ENCODE measurements at places on chromosomes 2 and 18.

GRCh38 chr2:138094031-138094430 is 129.8 kb downstream of the HNMT start:
- DNase-seq: no peak

DNA sequence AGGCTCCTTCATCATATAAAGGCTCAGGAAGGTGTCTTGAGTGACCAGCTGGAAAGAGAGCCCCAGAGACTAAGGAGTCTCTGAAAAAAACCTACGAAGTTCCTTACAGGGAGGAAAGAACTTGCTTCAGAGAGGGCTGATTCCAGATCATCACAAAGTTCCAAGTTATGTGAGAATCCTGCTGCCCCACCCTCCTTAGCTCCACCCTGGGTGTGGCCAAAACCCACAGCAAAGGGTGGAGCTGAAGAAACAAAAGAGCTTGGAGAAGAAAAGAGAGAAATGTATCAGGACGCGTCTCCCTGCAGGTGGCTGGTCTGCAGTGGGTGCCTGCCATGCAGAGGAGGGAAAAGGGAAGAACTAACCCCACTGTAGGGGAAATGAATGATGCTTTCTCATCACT is 32.8 kb upstream of the ZNF396 start:
- peak; percentile 35 for DNase-seq

- DNase-seq: no peak
Measured at GRCh38 chr18:11658989-11659388, 30.1 kb upstream of the GNAL start.

DNA sequence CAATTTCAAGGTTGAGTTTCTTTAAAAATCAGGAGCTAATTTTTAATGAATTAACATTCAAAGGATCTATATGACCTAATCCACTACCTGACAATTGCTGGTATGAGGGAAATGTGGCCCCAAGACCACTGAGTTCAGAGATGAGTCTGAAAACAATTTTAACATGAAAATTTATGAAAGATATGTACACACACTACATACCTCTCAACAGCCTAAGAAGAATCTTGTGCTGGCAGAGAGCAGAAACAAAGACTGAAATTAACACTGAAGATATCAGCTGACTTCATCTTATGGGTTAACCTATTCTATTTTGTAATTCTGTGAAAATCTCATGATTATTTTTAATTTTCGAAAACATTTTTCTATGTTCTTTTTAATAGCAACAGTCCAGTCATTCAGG is 1.7 kb downstream of the FAP start:
- no peak for DNase-seq

DNA sequence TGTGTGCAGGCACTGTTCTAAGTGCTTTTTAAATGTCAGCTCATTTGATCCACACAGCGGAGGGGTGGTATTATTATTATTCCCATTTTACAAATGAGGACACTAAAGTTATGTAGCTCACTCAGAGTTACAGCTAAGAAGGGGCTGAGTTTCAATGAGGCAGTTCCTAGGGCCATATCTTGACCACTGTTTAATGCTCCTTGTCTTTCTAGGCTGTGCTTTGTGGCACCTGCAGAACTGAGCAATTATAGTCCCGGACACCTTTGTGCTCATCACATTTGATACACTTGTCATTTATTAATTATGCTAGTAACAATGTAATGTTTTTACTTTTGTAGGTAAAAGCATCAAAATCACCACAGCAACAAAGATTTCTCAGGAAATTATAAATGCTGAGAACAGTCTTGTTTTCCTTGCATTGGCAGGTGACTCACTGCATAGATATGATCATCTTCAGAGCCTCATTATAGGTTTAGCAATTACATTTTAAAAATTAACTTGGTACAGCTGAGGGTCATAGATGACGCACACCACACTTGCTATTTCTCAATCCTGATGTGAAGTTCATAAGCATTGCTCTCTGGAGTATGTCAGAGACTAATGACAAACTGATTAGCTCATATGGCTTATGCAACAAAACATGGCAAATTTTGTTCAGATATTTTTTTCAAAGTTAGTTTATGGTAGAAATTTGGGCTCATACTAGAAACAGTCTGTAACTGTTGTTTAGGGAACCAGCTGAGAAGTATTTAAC is 366.8 kb downstream of the TGIF1 start:
- no peak for DNase-seq

- no peak for DNase-seq
Measured at GRCh38 chr18:28559511-28559910, 382.6 kb upstream of the CDH2 start.

- no peak for DNase-seq
Measured at GRCh38 chr18:47254341-47254939, 3.0 kb upstream of the SKOR2 start.

GRCh38 chr2:11539317-11540147 is 5.7 kb downstream of the GREB1 start:
- no peak for DNase-seq

GRCh38 chr2:44083054-44083453 is 85.6 kb upstream of the PPM1B start:
- peak; percentile 45 for DNase-seq

GRCh38 chr2:196307775-196308305 is 136.5 kb upstream of the STK17B start:
- DNase-seq: no peak

DNA sequence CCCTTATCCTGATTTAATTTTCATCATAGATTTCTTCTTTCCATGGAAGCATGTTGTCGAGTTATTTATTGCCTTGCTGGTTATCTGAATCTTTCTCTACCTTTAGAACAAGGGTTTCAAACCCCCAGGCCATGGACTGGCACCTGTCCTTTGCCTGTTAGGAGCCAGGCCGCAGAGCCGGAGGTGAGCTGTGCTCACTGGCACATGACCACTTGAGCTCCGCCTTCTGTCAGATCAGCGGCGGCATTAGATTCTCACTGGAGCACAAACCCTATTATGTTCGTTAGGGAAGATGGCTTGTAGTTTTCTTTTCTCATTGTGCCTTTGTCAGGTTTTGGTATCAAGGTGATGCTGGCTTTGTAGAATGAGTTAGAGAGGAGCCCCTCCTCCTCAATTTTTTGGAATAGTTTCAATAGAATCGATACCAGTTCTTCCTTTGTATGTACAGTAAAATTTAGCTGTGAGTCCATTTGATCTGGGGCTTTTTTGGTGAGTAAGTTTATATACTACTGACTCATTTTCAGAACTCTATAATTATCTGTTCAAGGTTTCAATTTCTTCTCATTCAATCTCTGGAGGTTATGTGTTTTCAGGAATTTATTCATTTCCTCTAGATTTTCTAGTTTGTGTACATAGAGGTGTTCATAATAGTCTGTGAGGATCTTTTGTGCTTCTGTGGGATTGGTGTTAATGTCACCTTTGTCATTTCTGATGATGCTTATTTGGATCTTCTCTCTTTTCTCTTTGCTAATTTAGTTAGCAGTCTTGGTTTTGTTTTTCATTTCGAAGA is 668.0 kb upstream of the FAM98A start:
- DNase-seq: no peak

DNA sequence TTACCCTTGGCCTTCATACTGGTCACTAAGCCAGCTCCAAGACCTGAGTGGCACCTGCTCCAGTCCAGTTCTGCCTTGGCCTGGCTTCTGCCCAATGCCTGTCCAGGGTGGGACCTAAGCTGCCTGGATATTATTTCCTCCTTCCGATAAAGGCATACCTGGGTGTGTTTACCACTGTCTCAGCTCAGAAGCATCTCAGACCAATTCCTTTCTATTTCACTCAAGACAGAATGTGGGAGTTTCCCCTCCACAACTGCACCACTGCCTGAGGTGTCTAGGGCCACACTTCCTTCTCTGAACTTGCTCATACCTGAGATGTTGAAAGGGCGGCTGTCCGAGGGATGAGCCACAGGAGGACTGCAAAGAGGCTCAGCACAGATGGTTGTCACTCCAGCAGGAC is 18.4 kb upstream of the CAB39 start:
- DNase-seq: no peak

GRCh38 chr2:195513119-195513518 is 143.9 kb upstream of the SLC39A10 start:
- DNase-seq: peak; percentile 42

DNA sequence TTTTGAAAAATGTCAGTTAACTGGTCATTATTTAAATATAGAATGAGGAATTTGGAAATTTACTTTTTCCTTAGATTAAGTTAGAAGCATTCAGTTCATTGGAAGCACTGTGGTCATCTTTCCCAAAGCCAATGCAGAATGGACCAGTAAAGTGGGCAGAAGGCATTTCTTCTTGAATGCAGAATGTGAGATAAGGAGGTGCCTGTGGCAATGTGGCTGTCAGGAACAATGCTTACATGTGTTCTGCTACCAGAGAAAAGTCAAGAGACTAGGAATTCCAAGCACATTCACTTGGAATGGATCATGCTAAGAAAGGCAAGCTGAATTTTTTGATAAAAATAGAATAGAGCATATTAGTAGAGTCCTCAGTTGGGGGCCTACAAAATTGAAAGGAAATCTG is 295.0 kb upstream of the KCNH7 start:
- no peak for DNase-seq
